ENCODE measurements at places on chromosomes 2 and 18.
A peak's percentile ranks its signal among the peaks of the same experiment; 100 is the strongest.

DNA sequence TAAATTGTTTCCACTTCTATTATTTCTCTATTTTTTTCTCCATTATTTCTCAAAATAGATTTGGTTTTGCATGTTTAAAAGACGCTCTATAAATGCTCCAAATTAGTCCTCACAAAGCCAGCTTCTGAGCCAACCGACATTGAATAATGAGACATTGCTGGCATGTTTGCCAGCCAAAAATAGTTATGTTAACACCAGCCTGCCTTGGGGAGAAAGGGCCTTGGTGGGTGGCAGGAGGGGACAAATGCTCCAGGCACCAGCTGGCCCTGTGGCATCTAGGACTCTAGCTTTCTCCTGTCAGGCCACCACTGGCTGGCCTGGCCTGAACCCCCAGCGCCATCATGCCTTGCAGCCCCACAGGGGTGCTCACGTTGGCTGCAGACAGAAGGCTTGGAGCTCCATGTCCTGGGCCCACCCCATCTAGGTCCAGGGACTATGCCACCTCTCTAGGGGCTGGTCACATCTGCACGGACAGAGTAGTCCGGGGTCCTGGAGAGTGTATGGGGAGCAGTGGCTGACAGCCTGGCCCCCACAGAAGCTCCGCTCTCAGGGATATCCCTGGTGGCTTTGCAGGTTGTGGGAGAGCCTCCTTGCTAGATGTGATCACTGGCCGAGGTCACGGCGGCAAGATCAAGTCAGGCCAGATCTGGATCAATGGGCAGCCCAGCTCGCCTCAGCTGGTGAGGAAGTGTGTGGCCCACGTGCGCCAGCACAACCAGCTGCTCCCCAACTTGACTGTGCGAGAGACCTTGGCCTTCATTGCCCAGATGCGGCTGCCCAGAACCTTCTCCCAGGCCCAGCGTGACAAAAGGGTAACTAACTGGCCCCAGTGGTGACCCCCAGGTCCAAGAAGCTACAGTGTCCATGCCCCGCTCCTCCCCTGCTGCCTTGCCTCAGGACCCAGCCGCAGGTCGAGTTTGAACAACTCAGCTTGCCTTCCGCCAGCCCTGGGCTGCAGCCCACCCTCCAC is 12.5 kb downstream of the ABCG8 start:
- DNase-seq: no peak

- DNase-seq: no peak
These were observed 442.8 kb downstream of the ZNF516 start for GRCh38 chr18:76052227-76052595.

DNA sequence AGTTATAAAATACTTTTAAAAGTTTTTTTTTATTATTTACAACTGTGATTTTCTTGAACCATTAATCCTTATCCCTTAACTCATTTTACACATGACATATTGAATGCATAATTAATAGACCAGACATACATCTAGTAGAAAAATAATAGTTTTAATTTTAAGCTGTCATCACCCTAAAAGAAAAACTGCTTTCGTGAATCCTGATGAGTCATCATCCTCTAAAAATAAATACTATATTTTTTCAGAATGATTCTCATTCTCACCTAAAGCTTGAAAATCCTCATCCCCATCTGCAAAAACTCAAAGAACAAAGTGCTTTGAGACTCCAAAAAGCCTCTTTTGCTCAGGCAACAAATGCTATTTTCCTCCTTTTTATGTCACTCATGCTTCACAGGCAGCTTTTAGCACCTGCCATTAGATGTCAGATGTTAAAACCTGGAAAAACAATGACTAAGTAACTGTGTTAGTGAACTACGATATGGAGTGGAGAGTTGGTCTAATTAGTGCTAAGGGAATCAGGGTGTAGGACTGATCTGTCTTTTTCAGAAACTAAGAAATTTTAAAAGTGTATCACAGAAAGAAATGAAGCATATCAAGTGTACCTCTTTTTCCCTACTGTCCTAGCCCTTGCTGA is 297.6 kb downstream of the TMX3 start:
- DNase-seq: no peak

DNA sequence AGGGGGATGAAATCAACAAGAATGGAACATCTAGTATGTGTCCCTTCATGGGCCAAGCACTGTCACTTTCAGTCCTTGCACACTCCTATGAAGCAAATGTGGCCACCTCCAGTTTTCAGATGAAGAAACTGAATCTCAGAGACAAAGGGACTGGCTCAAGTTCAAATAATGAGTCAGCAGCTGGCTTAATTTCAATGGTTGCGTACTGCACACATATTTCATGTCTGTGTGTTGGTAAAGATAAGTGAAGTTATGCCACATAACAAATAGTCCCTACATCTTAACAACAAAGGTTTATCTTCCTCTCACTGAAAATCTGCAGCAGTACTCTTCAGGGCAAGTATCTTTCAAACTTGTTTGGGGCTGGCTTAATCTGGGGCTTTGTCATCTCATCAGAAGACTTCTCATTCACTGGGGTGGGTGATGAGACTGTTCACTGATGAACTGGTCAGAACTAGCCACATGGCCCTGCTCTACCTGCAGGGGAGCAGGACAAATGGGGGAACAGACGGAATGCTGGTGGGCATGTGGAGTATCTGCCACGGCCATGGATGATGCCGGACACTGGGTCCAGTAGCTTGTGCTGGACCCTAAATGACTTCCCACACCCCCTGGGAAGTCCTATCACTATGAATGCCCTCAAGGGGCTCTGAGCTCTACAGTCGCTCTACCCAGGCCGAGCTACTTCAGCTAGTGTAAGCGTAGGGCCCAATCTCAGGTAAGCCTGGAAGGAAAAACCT is 263.2 kb downstream of the CYP26B1 start:
- no peak for DNase-seq

GRCh38 chr2:57862727-57863126 is 183.9 kb upstream of the VRK2 start:
- no peak for DNase-seq

GRCh38 chr18:79868168-79868784 is 70.5 kb downstream of the KCNG2 start:
- DNase-seq: no peak

DNA sequence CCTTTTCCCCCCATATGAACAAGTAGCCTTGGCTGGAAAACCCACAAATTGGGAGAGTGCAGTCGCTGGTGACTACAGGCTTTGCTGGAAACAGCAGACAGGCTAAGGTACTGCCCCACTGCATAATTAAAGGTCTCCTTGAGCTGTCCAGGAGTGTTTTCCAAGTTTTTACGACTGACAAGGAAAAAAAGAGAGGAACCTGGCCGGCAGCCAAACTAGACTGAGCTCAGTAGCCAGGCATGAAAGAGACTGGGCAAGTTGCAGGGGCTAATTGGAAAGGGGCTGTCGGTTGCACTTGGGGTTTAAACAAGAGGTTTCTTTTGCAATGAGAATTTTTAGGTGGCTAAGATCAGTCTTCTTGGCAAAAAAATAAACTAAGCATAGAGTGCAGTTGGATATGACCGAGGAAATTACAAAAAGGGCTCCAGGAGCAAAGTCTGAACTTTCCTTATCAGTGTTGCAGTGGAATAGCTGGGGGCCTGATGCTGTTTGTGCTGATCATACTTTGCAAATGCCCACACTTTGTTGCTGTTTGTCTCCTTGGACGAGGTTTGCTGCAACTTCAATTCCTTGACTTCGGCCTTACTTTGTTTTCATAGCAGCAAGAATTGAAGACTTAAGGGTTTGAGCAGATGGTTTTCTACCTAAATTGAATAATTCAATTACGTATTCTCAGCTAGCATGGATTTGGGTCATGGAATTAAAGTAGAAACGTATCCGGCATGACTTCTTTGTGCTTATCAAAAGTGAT is 2.1 kb downstream of the GULP1 start:
- peak; percentile 48 for DNase-seq

GRCh38 chr2:23859983-23860382 is 66.9 kb downstream of the ATAD2B start:
- DNase-seq: no peak

DNA sequence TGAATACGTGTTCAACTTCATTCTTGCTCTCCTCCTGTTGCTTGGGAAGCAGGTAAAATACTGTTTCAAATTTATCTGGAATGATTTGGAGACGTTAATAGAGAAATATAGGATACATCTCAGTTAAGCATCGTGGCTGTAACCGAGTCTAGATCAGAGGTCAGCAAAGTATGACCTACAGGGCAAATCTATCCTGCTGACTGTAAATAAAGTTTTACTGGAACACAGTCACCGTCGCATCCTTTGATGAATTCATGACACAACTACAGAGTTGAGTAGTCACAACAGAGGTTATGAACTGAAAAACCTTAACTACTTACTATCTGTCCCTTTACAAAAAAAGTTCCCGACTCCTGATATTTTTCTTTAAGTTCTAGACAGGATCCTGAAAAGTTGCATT is 86.6 kb downstream of the SP100 start:
- DNase-seq: no peak

GRCh38 chr2:56784046-56784445 is 600.3 kb downstream of the CCDC85A start:
- no peak for DNase-seq

DNA sequence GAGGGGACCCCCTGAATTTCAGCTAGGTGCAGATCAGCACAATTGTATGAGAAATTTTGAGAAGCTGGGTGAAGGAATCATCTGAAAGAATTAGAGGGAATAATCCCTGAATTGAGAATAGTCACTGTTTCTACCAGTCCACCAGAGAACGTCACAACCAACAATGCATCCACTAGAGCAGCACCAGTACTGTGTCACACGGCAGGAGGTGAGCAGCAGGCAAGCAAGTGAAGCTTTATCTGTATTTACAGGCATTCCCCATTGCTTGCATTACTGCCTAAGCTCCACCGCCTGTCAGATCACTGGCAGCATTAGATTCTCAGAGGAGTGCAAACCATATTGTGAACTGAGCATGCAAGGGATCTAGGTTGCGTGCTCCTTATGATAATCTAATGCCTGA is 40.7 kb downstream of the GDF7 start:
- DNase-seq: no peak

DNA sequence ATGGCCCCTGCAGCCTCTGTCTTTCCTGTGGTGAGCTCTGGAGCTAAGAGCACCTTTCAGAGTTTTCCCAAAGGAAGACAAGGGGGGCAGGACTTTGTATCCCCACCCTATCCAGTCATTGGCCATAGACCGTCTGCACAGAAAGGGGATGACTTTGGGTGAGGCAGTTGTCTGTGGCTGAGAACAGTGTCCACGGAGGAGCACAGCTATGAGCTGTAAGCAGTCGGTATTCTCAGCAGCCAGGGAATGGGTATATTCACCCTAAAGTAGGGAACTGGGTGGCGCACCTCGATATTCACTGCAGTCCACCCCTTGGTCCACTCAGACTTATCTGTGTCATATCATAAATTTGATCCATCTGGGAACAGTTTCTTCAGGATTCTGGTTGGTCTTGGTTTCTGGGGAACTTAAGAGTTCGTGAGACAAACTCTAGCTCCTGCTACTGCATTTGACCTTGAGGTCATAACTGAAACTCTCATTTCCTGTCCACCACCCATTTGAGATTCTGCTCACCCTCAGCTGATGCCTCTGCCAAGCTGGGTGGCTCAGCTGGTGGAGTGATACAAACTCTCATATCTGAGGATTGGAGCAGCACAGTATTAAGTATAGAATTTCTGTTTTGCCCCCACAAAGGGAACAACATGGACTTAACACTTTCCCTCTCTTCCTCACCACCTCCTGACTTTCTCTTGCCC is 45.2 kb upstream of the SCG2 start:
- DNase-seq: no peak

DNA sequence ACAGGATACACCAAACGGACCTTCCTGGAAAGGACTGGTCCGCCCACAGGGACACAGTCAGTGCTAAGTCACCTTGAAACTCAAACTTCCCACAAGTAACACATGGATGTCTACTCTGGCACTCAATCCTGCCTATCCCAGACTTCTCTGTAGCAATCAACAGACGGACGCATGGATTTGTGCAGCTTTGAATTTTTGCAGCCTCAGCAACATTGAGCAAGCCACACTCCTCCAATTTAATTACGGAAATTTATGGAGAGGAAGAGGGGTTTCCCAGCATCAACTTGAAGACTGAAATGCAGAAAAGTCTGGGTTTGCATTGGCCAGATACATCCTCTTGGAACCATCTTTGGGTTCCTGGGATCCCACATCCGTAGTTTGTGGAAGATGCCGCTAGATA is 26.2 kb downstream of the DNER start:
- no peak for DNase-seq

DNA sequence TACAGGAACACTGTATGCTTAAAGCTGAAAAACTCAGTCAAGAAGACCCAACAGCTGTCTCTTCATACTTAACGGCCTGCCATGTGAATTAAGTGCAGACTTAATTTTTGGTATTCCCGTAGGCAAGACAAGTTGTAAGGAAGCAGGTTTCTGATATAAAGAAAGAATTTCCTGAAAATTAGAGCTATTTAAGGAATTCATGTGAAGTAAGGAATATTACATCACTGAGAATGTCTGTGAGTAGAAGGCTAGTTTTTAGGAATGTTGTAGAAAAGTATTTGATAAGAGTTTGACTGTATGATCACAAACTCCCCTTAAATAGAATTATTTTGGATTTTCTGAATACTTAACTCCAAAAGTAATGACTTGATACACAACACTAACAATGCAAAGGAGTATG is 51.0 kb downstream of the WDR33 start:
- no peak for DNase-seq

DNA sequence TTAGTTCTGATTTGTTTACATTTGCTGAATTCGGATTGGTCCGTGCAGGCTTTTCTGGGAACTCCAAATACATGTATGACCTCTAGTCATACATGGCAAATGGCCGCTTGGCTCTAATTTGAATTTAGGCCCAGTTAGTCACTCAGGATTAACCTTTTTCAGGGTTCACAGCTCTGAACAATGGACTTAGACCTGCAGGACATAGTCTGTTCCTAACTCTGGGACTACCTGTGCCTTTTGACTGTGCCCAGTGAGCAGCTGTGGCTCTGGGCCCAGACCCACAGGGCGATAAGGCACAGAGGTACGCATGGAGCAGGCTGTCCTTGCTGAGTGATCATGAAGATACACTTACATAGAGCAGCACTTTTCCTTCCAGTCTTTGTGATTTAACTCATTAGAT is 28.5 kb downstream of the IL37 start:
- DNase-seq: no peak

GRCh38 chr2:117918608-117919007 is 95.3 kb downstream of the CCDC93 start:
- DNase-seq: no peak

DNA sequence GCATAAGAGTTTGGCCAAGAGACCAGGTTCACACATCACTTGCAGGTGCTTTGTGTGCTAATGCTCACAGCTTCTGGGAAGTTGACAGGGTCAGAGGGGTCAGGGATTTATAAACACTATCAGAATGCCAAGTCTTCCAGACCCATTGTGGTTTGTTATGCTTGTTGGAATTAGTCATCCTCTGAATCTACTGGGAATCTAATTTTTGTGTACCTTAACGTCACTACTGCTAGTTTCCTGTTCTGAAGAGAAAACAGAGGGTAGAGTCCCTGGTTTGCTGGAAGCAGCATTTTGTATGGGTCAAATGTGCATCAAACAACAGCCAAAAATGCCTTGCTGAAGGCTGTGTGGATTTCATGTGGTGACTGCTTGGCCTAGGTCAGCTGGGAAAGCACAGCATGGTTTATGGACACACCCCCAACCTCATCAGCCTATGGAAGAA is 33.3 kb downstream of the ANTXR1 start:
- no peak for DNase-seq

- no peak for DNase-seq
These were observed 62.1 kb upstream of the DYNAP start for GRCh38 chr18:54528942-54529376.

All from heart right ventricle (tissue), 16 donors.